Astrocyte (in vitro differentiated cells and primary cell): ENCODE measurements at places on chromosomes 16 and 17. TPM values are rescaled to one million over a fixed set of nuclear protein-coding genes. Genes with fewer than 3 reads are reported as not detected.

SLC6A4 gene
- not detected in 2 replicates for total RNA-seq

TTLL6 gene
- not detected in 2 replicates for total RNA-seq

- H3K36me3 ChIP-seq = no peaks in the 10 kb centered on the region
- H3K4me1 ChIP-seq = peaks cover 50% of the 10 kb centered on the region
- H3K27ac ChIP-seq = peak overlapping the region; percentile 83
- no peak for DNase-seq
- no peak overlapping the region for H3K4me3 ChIP-seq
- no peaks in the 10 kb centered on the region for H3K27me3 ChIP-seq
Observed at GRCh38 chr17:62825182-62825581, 17.1 kb upstream of the MARCHF10 start.

GRCh38 chr16:35561346-35561745, 2101.9 kb downstream of the TP53TG3F start:
- H3K27me3 ChIP-seq = no peaks in the 10 kb centered on the region
- no peak overlapping the region for H3K27ac ChIP-seq
- no peaks in the 10 kb centered on the region for H3K36me3 ChIP-seq
- no peak overlapping the region for H3K4me3 ChIP-seq
- H3K4me1 ChIP-seq = no peaks in the 10 kb centered on the region

DNA sequence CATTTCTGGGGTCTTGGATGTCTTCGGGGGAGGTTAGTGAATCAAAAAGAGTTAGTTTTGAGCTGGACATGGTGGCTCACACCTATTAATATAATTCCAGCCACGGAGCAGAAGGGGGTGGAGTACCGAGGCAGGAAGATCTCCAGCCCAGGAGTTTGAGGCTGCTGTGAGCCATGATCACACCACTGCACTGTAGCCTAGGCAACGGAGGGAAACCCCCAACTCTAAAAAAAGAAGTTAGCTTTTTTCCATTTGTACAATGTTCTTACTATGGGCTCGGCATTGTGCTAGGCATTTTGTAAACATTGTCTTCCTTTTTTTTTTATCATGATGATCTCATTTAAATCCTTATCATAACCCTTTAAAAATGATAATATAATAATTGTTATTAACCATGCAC, 8.3 kb upstream of the SNF8 start:
- no peak overlapping the region for H3K27ac ChIP-seq
- no peak overlapping the region for H3K4me3 ChIP-seq
- no peaks in the 10 kb centered on the region for H3K4me1 ChIP-seq
- no peaks in the 10 kb centered on the region for H3K27me3 ChIP-seq

GRCh38 chr16:85783441-85783840, 15.9 kb downstream of the EMC8 start:
- no peak overlapping the region for H3K4me3 ChIP-seq
- H3K4me1 ChIP-seq = peaks cover 6% of the 10 kb centered on the region
- no peaks in the 10 kb centered on the region for H3K27me3 ChIP-seq
- peaks cover 45% of the 10 kb centered on the region for H3K36me3 ChIP-seq
- H3K27ac ChIP-seq = no peak overlapping the region

- DNase-seq = no peak
- no peak overlapping the region for H3K27ac ChIP-seq
- peak overlapping the region; percentile 60 for H3K4me3 ChIP-seq
- H3K36me3 ChIP-seq = no peaks in the 10 kb centered on the region
Observed at GRCh38 chr17:8122924-8123694, 797 bp downstream of the HES7 start.

- no peak overlapping the region for H3K4me3 ChIP-seq
- peaks cover 3% of the 10 kb centered on the region for H3K27me3 ChIP-seq
- H3K36me3 ChIP-seq = no peaks in the 10 kb centered on the region
- no peak overlapping the region for H3K27ac ChIP-seq
- no peak for DNase-seq
- H3K4me1 ChIP-seq = peaks cover 7% of the 10 kb centered on the region
Observed at GRCh38 chr17:39238311-39238972, 12.7 kb upstream of the STAC2 start.

DNA sequence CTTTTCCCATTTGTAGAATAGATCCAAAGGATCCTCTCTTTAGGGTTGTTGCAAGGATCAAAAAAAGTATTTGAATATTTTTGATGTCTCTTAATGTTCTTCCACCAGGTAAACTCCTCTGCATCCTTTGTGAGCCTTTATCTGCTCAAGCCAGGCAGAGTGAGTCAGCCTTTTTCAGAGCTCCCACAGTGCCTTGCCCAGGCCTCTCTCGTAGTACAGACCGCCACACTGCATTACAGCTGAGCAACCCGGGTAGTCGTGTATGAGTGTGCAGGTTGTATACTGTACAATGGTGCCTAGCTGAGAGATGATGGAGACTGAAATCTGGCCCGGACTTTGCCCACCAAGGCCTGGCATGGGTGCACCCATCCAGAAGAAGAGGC, 20.9 kb downstream of the RHBDL3 start:
- no peaks in the 10 kb centered on the region for H3K36me3 ChIP-seq
- H3K27me3 ChIP-seq = peaks cover 5% of the 10 kb centered on the region
- H3K4me1 ChIP-seq = peaks cover 7% of the 10 kb centered on the region
- H3K27ac ChIP-seq = no peak overlapping the region

DNA sequence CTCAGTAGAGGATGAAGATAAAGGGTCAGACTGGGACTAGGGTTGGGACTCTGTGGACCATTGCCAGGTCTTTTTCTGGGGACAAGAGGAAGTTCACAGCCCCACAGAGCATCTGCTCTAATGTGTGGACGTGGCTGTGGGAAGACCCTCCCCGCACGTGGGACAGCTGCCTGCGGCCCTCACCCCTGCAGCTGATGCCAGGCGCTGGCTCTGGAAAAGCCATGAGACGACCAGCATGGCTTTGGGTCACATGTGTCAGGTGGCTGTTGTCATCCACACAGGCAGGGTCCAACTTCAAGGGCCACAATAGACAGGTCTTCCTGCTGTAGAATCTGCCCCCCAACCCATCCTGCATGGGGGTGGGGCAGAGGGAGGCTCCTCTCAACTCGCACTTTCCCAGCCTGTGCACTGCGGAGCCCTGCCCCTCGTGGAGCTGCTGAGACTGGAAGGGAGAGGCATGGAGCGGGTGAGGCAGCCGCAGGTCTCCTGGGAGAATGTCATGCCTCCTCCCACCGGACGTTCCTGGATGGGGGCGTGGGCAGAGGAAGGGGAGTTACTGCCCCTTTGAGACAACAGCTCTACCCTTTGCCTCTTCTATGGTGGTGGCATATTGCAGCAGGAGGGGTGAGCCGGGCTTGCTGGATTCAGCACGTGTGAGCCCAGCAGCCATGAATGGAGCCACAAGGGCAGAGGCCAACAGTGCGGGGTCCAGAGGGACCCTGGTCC, 53.4 kb downstream of the PIMREG start:
- no peak overlapping the region for H3K4me3 ChIP-seq
- H3K4me1 ChIP-seq = no peaks in the 10 kb centered on the region
- H3K27me3 ChIP-seq = peaks cover 4% of the 10 kb centered on the region
- no peak for DNase-seq
- H3K27ac ChIP-seq = no peak overlapping the region
